NCI-H1048 (cell line): ENCODE measurements at places on chromosomes 5 and 9.

DNA sequence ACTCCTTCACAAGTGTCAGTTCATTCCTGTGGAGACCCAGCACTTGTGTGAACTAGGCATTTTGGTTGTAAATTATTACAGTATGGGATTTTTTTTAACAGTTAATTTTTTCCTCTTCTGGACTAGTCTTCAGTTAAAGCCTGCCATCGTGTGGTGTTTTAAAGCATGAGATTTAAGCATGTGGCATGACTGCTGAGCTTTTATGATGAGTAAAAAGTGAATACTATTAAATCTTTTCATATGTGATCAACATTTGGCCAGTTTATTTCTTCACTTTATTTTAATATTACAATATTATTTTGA, 25.0 kb downstream of the LMNB1 start:
- no peak for DNase-seq

DNA sequence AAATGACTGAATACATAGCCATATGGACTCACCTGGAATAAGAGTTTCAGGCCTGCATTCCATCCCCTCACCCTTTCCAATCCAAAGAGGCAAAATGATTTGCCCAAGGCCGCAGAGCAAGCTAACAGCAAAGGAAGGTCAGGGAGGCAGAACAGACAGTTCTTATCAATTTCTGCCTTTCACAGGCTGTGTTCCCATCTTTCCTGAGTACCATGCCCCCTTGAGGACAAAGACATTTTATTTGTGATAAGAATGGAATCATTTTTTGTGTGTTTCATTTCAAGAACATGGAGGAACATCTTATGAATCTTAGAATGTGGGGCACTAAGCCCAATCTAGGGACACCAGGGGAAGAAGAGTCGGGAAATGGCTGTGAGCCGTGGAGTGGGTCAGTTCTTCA, 13.9 kb downstream of the LHFPL2 start:
- no peak for DNase-seq

- no peak for DNase-seq
These were observed 74.9 kb upstream of the HTR4 start for GRCh38 chr5:148729182-148729581.

GRCh38 chr5:125311743-125312142, 565.3 kb upstream of the ZNF608 start:
- DNase-seq, result no peak

- no peak for DNase-seq
These were observed 23.3 kb downstream of the FAM81B start for GRCh38 chr5:95414451-95414850.

DNA sequence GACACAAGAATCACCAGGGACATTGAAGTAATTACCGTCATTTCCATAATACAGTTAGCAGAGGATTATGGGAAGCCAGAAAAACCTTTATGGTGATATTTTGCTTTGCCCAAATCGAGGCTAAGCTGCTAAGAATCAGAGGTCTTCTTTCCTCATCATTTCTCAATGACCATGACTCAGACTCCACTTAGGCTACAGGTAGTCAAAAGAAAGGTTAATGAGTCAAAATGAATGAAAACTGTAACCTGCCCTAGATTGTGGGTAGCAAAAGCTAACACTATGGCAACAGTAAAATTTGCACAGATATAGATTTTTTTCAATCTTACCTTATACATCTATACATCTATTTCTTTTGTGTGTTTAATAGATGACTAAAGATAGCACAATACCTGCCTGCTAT, 185.8 kb downstream of the CARTPT start:
- no peak for DNase-seq

GRCh38 chr5:44987026-44987425, 178.3 kb downstream of the MRPS30 start:
- no peak for DNase-seq

GRCh38 chr9:6788162-6789016, 30.6 kb downstream of the KDM4C start:
- DNase-seq, result no peak

DNA sequence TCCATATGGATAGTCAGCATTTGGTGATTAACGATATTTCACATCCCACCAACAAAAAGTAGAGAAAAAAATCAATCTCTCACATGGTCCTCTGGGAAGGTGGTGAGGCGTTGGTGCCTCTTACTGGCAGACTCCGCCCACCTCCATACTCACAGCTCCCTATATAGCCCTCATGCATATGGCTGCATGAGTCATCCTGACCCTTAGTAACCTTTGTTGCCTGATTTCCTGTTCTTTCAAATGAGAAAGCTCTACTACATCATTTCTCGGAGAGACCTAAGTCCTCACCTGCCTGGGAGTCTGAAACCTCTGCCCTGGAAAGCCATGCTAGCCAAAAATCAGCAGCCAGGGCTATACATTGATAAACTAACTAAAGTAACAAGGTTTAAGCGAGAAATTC, 33.3 kb upstream of the ABCA1 start:
- DNase-seq, result no peak

- no peak for DNase-seq
These were observed 185.0 kb upstream of the PTGER4 start for GRCh38 chr5:40494631-40495236.

DNA sequence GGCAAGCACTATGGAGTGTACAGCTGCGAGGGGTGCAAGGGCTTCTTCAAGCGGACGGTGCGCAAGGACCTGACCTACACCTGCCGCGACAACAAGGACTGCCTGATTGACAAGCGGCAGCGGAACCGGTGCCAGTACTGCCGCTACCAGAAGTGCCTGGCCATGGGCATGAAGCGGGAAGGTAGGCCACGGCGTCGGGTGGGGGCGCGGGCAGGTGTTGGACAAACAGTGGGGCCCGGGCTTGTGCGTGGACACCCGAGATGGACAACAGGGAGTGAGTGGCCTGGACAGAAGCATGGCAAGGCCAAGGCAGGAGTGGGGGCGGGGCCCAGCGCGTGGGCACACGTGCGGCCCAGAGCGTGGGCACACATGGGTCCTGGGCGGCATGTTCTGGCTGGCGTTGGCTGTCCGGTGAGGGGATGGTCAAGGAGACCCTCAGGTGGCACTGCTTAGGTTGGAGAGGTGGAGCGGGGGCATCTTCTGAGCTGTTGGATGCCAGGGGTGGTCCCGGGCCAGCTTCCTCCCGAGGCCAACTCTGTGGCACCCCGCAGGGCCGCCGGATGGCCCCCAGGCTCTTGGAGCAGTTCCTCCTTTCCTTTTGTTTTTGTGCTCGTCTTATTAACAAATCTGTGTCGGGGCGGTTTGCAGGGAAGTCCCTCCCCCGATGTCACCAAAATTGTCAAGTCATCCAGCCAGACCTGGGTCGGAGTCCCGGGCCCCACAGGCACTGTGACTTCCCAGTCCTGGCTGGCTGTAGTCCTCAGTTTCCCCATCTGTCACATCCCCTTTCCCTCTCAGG, 82.9 kb downstream of the RXRA start:
- DNase-seq, result no peak

DNA sequence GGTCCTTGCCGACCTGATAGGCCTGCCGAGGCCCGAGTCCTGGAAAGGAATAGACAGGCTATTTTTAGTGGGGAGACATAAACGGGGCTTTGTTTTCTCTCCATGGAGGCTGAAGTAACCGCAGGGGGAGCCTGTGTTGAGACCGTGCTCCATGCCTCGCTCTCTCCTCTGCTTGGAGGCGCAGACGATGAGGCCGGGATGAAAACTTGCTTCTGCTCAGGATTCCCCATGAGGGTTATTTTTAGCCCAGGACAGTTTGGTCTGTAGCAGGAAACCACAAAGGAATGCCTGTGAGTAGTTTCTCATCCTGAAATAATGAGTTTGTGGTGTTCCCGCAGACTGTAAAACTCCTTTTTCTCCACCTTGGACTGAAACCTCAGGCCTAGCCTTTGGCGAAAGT, 81.9 kb upstream of the RARS1 start:
- DNase-seq, result no peak
